ENCODE measurements at places on chromosomes 6 and 20. TPM values are rescaled to one million over a fixed set of nuclear protein-coding genes. Genes with fewer than 3 reads are reported as not detected.

Gene GLP1R
- not detected for total RNA-seq

Gene SLC22A1
- total RNA-seq, result 0.49 TPM

Gene SLC22A3
- not detected for total RNA-seq

Gene WFDC12
- total RNA-seq, result not detected

Gene SAMD10
- 19.3 TPM for total RNA-seq

Gene FRS3
- total RNA-seq, result 4.0 TPM

Gene ELOVL4
- total RNA-seq, result 2.0 TPM

Gene GABRR1
- total RNA-seq, result not detected

Gene GPX5
- not detected for total RNA-seq

Gene KCNQ2
- not detected for total RNA-seq

Gene LST1
- total RNA-seq, result 22.0 TPM

Gene SLC52A3
- total RNA-seq, result not detected

Gene ABHD16B
- not detected for total RNA-seq

Gene TUBB1
- not detected for total RNA-seq

Gene BPI
- total RNA-seq, result not detected

Gene MUC21
- total RNA-seq, result not detected

Gene KIF25
- not detected for total RNA-seq

Gene OR2B6
- not detected for total RNA-seq

Gene ASIP
- total RNA-seq, result not detected

Gene CRISP2
- not detected for total RNA-seq

Gene DEFB132
- total RNA-seq, result not detected

Gene DLK2
- total RNA-seq, result 1.9 TPM

Gene CTNNBL1
- total RNA-seq, result 86.8 TPM

Gene KIAA0408
- 9.0 TPM for total RNA-seq

Gene ULBP2
- 0.51 TPM for total RNA-seq

Gene POPDC3
- not detected for total RNA-seq

Gene PAK5
- not detected for total RNA-seq

Gene LAMP5
- total RNA-seq, result not detected

Gene RBPJL
- not detected for total RNA-seq

Gene ENPP4
- total RNA-seq, result 13.0 TPM

Gene HAO1
- total RNA-seq, result not detected

Gene RIPOR3
- not detected for total RNA-seq

Gene RALY
- 160 TPM for total RNA-seq

Gene SAPCD1
- 7.0 TPM for total RNA-seq

Gene SLC17A3
- total RNA-seq, result not detected

Gene ZNF831
- 6.9 TPM for total RNA-seq

Gene BNIP5
- total RNA-seq, result not detected
